ENCODE measurements at places on chromosomes 1 and 21. TPM values are rescaled to one million over a fixed set of nuclear protein-coding genes. Genes with fewer than 3 reads are reported as not detected.

The OR2T2 gene
- not detected for polyA plus RNA-seq

The CD1B gene
- not detected for polyA plus RNA-seq

The CD1D gene
- 0.19 TPM for polyA plus RNA-seq

The LDLRAD1 gene
- polyA plus RNA-seq: not detected

GRCh38 chr1:6578624-6579373 is 995 bp upstream of the ZBTB48 start:
- peak; percentile 15 for DNase-seq

DNA sequence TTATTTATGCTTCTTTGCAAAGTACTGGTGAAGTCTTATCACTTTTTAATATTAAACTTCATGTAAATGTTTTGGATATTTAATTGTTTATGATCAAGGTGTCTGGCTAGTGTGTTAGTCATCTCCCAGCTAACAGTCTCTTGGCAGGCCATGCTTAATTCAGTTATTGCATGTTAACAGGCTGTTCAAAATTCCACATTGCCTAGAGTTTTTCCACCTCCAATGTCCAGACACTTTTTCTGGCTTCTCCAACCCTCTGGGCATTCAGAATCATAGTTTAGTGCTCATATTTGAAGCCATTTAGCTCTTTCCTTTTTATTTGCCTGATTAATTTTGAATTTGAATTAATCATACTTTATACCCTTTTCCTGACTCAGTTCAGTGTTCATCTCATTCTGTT is 69.2 kb downstream of the OLFML2B start:
- DNase-seq: no peak

DNA sequence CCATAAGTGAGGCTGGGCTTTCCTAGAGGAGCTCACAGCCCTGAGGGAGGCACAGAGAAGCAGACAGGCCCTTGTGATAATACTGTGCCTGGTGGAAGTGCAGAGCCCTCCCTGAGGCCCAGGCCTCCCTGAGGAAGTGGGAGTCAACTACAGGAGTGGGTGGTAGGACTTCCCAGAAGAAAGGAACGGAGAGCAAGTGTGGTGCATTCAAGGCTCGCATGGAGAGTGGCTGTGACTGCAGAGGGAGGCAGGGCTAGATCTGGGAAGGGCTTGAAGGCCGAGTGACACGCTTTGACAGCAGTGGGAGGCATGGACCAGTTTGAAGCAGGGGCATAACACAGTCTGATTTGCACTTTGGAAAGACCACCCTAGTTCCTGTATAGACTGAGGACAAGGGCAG is 37.3 kb downstream of the AZIN2 start:
- DNase-seq: no peak

DNA sequence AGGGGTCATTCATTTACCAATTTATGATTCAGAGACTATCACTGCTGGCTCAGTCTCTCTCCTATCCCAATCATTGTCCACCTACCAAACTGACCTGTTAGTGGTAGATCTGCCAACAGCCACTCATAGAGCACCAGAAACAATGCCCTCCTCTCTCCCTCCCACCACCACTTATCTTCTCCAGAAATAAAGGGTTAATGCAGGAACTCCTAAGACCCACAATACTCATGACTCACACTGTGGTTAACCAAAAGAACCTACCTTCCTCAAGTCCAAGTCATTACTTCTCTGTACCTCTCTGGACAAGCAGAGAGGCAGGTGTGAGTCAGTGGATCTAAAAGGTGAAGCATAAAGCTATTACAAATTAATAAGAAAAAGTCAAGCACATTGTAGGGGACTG is 40.9 kb upstream of the CAMK1G start:
- DNase-seq: no peak

DNA sequence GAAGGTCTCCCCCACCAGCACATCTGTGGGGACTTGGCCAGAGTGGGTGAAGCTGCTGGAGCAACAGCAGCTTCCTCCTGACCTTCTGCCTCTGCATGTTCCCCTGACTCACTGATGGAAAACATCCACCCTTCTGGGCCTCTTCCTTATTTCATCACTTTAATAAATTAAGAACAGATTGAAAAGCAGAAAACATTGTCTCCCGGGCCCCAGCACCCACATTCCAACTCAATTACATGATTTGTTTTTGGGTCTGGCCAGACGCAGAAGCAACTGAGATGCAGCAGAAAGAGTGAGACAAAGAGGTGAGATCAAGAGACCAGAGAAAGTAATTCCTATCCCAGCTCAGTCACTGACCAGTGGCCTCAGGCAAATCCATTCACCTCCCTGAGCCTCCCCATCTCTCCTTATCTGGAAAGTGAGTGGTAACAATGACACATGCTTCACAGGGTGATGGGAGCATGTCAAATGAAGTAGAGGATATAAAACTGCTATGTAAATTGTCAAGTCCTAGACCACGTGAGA is 157.1 kb downstream of the ELAVL4 start:
- DNase-seq: no peak

DNA sequence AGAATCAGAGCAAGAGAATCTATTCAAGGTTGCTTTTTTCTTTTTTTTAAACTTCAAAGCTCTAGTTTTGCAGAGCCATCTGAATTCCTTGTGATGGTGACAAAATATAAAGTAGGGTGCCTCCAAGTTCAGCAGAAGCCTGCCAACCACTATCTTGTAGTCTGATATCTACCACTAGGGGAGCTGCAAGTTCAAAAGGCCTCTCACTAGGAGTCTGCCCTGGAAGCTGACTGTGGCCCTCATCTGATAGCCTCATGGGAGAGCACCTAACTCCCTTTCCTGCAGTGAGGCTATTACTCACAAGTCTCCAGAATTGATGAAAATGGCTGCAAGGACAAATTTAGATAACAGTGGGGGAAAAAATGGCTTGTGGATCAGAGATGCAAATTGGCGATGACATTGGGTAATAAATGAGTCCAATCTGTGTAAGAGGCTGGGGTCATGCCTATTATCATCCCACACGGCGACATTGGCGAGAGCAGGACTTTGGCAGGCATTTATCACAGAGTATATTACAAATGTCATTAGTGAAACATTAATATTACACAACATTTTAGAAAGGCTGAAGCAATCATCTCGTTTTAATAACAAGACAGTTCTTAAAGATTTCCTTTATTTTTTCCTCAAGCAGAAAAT is 10.7 kb upstream of the ZP4 start:
- peak; percentile 30 for DNase-seq

GRCh38 chr1:1616045-1616790 is 918 bp downstream of the MIB2 start:
- no peak for DNase-seq

GRCh38 chr1:211985556-211986264 is 49.6 kb downstream of the INTS7 start:
- no peak for DNase-seq

DNA sequence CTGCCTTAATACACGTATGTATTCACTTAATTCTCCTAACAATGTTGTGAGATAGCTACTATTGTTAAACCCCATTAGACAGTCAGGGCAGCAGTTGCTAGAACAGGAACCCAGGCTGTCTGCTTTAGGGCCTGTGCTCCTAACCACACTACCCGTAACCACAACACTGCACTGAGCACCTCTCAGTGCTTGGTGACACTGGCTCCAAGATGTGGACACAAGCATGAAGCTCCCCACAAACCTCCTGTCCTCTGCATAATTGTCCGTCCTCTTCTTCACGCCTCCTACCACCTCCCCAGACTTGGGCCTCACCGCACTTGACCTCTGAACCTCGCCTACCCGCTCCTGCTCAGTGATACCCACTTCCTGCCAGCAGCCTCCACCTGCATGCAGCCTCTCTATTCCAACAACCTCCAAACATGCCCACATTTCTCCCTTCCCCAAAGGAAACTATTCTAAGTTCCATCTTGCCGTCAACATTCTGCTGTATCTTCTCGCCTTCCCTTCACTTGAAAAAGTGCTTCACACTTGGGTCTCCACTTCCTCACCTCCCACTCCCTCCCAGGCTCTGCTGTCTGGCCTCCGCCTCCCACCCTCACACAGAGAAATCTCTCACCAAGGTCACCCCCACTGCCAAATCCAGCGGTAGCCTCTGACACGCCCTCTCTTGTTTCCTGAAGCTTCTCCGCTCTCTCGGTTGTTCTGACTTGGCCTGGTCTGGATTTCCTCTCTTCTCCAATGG is 14.6 kb upstream of the AHDC1 start:
- DNase-seq: no peak

- no peak for DNase-seq
Measured at GRCh38 chr1:165759095-165759494, 9.6 kb downstream of the TMCO1 start.

- no peak for DNase-seq
Measured at GRCh38 chr1:239583536-239583935, 197.2 kb downstream of the CHRM3 start.

DNA sequence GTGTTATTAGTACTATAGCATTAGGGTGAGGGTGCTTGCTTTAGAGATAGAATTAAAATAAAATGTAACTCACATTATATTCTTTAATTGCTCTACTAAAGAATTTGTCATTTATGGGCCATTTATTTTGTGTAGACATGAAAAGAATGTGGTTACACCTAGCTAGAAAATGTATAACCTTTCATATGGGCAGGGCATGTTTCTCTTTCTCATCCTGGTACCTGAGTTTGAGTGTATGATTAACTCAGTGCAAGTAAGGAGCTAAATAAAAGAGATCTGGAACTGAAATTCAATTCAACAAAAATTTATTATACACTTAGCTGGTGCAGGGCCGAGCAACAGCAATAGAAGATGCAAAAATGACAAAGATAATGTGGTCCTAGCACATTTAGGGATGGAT is 47.4 kb downstream of the MAP3K7CL start:
- no peak for DNase-seq

GRCh38 chr1:227424953-227425352 is 106.7 kb upstream of the CDC42BPA start:
- no peak for DNase-seq

- no peak for DNase-seq
Measured at GRCh38 chr1:75514270-75514669, 96.6 kb downstream of the SLC44A5 start.

DNA sequence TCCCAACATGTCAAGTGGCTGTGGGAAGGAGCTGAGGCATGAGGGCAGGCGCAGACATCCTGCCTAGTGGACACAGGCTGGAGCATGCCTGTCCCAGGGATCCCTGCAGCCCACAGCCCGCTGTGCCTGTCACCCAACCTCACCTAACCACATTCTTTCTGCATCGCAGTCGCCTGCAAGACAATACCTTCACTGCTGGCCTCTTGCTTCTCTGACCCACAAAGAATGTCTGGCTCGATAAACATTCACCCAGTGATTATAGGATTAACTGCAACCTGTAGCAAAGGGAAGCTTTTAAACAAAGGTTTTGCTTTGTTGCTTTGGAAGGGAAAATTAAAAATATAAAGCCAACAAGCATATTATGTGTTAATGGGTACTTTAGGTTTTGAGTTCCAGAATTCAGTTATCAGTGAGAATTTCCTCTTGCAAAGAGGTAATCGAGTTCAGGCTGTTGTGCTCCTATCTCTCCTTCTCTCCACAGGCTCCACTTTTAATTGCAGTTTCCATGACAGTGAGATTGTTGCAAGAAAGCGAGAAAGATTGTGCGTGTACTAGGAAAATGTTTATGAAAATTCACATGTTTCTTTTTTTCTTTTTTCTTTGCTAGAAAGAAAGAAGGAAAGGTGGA is 40.0 kb upstream of the ZNF648 start:
- no peak for DNase-seq

- DNase-seq: no peak
Measured at GRCh38 chr1:184693011-184693410, 61.6 kb downstream of the EDEM3 start.

GRCh38 chr21:14952916-14953315 is 111.9 kb downstream of the NRIP1 start:
- DNase-seq: no peak

DNA sequence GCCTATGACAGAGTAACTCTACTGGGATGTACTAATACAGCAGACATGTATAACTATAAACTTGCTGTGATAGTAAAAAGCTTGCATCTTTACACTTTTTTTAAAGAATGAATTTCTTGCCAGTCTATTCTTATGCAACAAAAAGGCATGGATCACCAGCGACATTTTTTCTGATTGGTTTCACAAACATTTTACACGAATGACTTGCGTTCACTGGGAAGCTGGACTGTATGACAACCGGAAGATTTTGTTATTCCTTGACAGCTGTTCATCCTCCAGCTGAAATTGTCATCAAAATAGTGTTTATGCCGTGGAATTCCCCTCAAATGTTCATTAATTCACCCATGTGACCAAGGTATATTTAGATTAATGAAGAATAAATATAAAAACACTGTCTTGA is 131.0 kb downstream of the XPR1 start:
- no peak for DNase-seq

DNA sequence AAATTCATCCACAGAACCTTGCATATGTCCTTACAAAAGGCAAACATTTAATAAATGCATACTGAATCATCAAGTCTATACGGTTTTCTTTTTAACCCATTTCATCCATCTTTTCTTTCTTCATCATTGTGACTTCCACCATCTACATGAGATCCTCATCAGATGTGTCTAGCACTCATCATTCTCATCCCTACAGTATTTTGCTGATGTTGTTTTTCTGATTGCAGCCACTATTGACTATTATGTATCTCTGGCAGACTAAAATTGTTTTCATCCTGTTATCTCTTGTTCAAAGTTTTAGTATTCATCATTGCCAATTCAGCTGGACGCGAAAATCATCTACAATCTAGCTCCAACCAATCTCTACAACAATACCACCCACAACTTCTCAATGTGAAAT is 5.9 kb downstream of the LRIF1 start:
- no peak for DNase-seq

DNA sequence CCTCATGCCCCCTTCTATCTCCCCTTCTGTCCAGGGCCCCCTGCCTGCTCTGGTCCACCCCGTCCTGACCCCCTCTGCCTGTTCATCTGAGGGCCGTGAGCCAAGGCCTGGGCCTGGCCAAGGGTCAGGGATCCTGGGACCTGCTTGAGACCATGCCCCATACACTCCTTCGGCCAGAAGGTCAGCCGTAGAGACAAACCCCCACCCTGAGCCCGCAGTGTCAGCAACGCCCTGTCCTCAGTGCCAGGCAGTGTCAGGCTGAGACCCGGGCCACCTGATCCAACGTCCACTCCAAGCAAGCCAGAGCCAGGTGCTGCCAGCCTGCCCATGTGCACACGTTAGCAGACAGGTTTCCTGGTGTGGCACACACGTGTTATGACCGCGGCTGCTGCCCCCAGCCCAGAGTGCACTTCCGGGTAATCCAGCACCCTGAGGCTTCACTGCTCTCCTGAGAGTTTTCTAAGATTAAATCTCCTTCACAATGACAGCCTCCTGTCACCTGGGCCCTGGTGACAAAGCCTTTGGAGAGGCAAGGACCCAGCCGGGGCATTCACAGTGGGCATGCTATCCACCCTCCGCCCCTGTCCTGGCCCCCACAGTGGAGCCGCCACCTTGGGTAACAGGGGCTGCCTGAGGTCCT is 10.1 kb upstream of the SAMD11 start:
- no peak for DNase-seq
